GOT3 (cell line): ENCODE measurements at places on chromosomes 12 and 14.
A peak's percentile ranks its signal among the peaks of the same experiment; 100 is the strongest.

- DNase-seq: no peak
Observed at GRCh38 chr12:6627616-6628015, 8.1 kb downstream of the LPAR5 start.

DNA sequence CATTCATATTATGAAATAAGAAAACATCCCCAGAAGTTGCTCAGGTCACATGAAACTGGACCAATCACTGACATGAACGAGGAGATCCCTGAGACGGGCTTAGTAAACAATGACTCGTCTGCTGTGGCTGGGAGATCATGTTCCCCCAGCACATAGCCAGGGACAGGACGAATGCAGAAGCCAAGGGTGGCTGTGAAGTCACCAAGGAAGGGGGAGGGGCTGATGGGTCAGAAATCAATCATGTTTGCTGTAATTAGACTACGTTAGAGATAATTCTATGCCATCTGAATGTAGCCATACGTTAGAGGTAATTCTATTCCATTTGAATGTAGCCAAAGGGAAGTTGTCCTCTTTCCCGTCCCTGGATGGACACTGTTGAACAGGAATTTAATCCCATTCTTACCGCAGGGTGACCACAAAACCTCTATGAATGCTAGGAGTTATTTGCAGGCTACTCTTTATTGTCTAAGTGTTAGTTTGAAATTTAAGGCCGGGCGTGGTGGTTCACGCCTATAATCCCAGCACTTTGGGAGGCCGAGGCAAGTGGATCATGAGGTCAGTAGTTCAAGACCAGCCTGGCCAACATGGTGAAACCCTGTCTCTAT lies 332.9 kb downstream of the TMEM132D start:
- no peak for DNase-seq

- DNase-seq: no peak
Observed at GRCh38 chr12:116558280-116559161, 660 bp upstream of the MAP1LC3B2 start.

DNA sequence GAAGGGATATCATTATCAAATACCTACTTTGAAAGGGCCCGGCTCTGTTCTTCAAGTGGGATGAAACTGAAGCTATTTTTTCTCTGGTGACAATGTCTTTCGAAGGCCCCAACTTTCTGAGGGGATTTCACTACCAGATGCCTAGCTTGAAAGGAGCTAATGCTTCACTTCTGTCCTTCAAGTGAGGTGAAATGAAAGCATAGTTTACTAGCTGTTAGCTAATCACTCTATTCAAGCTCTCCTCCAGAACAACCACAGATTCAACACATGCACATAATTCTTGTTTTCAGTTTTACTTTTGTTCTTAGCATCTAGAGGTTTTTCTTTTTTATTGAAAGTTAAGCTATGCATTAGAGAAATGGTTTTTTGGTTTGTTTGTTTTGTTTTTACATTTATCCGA lies 571.4 kb downstream of the NOVA1 start:
- DNase-seq: no peak

GRCh38 chr12:86254399-86255107 lies 1.6 kb downstream of the MGAT4C start:
- DNase-seq: no peak

DNA sequence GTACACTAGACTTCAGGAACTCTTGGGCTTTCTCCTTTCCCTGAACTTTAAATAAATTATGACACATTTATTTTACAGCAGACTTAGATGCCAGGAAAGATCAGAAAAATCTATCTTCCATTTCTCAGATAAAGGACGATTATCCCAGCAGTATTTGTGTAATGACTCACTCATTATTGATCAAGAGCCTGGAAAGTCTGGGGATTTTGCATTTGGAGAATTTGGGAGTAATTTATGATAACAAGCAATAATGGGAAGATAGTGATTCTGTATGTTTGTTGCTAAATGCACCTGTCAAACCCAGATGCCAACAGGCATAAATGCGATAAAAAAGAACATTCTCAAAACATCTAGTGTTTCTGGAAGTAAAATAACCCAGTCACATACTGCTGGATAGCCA lies 480.2 kb upstream of the ATP2B1 start:
- no peak for DNase-seq

GRCh38 chr12:116313194-116313927 lies 35.9 kb upstream of the MED13L start:
- DNase-seq: no peak

DNA sequence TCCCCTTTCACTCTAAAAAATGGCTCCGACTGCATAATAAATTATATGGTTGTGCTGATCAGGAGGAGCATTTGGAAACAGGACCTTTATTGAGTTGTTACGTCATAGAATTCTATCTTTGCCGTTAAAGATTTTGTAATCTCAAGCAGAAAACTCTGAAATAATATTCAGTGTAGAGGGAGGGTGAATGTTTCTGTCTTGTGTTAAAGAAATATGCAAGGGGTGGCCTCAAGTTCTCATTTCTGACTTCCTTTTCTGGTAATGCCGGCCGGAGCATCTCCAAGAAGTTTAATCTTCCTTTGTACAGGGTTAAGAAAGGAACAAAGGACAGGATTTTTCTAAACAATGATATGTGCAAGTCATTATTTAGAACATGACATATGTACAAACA lies 165.1 kb downstream of the SLC38A4 start:
- DNase-seq: no peak

- DNase-seq: no peak
Observed at GRCh38 chr14:92719421-92719820, 29.0 kb downstream of the LGMN start.

GRCh38 chr12:1797991-1798640 lies 22.2 kb upstream of the LRTM2 start:
- no peak for DNase-seq

DNA sequence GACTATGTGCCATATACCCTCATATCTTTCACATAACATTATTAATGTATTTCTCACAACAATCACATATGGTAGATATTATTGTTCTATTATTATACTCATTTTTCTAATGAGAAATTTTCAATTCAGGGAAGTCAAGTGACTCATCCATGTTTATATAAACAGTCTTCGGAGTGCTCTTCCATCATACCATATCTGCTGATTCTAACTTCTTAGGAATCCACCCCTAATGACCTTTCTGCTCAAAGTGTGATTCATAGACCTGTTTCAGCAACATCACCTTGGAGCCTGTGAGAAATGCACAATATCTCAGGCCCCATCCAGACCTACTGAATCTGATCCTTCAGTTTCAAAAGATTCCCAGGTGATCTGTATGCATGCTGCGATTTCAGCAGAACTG lies 39.8 kb upstream of the OVCH1 start:
- no peak for DNase-seq

- peak; percentile 98 for DNase-seq
Observed at GRCh38 chr12:62785941-62786559, 148.9 kb downstream of the PPM1H start.

DNA sequence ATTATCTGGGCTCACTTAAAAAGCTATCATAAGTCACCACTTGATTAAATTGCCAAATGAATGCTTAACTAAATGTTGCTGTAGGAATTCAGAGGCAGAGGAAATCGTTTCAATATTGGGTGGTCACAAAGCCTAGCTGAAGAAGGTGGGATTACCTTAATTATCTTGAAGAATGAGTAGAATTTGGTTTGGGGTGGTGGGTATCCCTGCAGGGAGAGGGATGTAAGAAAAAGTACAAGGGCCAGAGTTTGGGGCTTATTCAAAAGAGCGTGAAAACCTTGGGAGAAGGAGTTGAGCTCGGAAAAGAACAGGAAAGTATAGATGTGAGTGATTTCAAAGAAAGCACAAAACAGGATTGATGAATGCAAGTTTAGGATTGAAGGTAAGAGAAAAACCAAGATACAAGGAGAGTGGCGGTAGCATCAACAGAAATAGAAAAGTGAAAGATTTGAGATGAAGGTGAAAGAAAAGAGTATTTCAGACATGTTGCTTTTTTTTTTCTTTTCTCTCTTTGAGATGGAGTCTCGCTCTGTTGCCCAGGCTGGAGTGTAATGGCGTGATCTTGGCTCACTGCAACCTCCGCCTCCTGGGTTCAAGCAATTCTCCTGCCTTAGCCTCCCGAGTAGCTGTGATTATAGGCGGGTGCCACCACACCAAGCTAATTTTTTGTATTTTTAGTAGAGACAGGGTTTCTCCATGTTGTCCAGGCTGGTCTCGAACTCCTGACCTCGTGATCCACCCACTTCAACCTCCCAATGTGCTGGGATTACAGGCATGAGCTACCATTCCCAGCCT lies 1.7 kb downstream of the BRMS1L start:
- DNase-seq: no peak

DNA sequence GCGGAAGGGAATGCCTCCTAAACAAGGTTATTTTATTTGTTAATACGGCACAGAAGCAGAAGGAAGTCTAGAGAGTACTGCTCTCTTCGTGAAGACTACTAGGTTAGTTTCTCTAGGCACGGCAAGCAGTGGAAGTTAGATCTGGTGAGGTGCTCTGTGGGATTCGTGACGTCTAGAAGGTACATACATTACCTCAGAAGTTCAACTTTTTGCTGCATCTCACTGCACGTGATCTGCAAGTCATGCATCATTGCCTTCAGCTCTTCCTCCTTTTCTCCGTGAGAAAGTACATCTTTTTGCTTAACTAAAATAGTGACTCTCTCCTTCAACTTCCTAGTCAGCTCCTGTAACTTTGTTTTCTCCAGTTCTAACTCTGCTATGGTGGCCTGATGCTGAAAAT lies 74.7 kb downstream of the NIN start:
- no peak for DNase-seq

GRCh38 chr12:54692353-54692752 lies 44.2 kb upstream of the DCD start:
- no peak for DNase-seq

DNA sequence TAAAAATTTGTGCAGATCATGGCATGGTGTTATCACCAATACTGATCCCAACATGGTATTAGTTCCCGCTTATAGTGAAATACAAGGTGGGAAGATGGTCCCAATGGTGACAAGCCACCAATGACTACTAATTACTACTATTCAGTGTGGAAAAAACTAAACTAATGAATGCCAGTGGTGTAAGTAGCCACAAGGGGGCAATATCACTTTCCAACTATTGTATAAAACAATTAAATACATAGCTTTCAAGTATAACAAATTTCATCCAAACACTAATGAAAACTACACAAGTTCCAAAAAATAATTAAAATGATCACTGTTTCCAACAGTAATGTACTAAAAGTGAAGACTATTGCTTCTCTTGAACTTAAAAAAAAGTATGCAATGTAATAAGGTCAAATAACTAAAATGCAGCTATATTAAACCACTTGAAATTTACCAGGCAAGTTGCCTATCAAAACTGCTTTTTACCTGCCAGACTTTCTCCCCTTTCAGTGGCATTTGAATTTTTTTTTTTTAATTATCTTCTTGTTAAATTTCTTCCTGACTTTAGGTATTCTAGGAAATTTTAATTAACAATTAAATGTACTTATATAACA lies 58.0 kb downstream of the PAPLN start:
- DNase-seq: no peak

DNA sequence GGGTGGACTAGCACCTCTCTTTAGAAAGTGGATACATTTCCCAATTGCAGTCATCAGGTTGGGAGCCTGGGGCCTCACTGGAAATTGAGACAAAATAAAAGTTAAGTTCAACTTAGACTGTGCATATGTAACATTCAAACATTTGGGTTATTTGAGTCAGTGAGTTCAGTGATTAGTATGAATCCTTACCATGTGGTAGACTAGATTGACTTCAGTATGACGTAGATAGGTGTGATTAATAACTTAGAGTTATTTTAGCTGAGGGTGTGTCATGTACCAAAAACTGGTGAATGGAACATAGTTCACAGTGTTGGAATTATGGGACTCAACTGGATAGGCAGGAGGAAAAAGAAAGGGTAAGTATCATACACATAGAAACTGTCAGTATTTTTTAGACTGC lies 8.0 kb upstream of the SSTR1 start:
- no peak for DNase-seq

- no peak for DNase-seq
Observed at GRCh38 chr14:104977681-104978653, at the start of gene AHNAK2. Gene AHNAK2, minus strand, starts transcription at chr14:104978374. Its CDS starts 137 bp downstream, at chr14:104978237.

- DNase-seq: no peak
Observed at GRCh38 chr12:94767956-94768355, 117.6 kb upstream of the TMCC3 start.
